ENCODE measurements at places on chromosomes 6 and 20.

DNA sequence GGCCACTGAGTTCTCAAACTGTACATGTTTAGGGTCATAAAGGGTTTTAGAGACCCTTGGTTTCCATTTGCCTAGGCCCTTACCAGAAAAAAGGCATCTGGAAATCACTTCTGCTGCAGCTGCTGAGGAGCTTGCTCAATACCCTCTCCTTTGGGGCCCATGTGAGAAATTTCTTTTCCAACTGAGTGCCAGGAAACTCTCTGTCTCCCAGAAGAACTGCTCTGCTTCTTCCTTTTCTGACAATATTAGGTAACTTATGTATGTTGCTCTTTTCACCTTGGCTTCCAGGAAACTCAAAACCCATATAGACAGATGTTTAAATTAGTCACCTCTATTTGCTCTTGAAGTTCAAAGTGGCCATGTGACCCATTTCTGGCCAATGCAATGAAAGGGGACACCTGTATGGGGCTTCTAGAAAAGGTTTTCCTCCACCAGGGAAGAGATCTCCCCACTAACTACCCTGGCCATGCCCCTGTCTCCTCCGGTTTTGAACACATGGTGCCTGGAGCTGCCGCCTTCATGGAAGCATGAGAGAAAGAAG lies 121.6 kb downstream of the PREX1 start:
- DNase-seq = no peak

- DNase-seq = no peak
Observed at GRCh38 chr6:129709196-129709768, 695 bp downstream of the ARHGAP18 start.

DNA sequence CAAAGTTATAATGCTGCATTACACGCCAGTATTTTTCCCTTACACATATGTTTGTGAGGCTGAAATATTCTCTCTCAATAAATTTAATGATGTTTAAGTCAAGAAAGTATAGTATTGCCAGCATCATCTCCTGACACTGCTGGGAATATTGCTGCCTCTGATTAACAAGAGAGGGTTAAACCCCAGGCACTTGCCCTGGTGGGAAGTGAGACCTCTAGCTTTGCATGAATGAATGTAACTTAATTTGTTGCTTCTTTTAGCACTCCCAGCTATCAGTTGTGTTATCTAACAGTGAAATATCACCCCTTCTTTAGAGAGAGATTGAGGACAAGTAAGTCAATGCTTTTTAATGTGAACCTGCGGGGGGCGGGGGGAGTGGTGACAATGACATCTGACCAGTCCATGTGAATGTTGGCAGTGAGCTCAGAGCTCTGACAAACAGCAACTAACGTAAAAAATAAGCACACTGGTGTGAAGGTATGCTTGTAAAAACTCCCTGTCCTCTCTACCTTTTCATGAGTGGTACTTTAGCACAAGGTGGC lies 9.8 kb downstream of the FOXA2 start:
- no peak for DNase-seq

DNA sequence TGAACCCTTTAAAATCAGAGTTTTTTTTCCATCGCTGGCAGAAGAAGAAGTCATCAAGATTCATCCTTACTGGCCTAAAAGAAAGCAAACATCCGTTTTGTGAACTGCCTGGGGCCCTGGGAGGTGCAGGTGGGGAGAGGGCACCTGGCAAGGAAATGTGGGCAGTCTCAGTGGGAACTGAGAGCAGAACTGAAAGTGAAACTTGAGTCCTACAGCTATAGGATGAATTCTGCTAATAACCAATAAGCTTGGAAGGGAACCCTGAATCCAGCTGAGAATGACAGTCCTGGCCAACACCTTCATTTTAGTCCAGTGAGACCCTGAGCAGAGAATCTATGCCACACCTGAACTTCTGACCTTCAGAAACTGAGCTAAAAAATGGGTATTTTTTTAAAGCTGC lies 130.1 kb upstream of the ASCC3 start:
- no peak for DNase-seq

GRCh38 chr6:47231151-47231550 lies 78.6 kb downstream of the TNFRSF21 start:
- no peak for DNase-seq

- DNase-seq = no peak
Observed at GRCh38 chr6:26328265-26328844, 36.6 kb upstream of the BTN3A2 start.

DNA sequence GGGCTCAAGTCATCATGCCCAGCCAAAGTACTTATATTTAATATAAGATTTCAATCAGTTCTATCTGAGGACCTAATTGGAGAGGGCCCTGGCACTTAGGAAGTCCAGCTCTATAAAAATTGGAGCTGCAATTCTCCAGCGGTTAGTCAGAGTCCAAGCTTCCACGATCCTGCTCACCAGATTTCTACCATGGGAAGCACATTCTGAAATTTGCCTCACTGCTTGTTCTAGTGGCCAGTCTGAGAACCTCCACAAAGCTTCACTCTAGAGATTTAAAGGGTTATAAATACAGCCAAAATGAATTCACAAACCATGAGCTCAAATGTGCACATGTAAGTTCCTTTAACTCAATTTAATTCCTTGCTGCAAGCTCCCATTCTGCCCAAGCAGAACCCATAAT lies 33.5 kb downstream of the PNLDC1 start:
- DNase-seq = peak; percentile 38

DNA sequence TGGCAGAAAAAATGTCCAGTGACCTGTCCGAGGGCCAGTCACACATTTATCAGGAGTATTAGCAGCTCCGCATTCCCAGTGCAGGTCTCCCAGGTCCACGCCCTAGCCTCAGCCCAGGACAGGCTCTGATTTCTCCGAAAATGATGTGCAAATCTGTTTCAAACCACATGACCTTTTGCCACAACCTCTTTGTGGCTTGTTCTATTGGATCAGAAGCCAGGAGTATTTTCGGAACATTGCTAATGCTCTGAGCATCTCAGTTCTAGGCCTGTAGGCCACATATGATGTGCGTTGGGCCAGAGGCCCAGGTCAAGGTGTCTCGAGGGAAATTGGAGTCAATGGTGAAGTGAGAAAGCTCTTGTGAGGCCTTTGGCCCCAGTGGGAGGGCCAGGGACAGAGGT lies 40.4 kb downstream of the SNX5 start:
- DNase-seq = no peak

- DNase-seq = peak; percentile 17
Observed at GRCh38 chr20:24991897-24992486, 559 bp downstream of the APMAP start.

DNA sequence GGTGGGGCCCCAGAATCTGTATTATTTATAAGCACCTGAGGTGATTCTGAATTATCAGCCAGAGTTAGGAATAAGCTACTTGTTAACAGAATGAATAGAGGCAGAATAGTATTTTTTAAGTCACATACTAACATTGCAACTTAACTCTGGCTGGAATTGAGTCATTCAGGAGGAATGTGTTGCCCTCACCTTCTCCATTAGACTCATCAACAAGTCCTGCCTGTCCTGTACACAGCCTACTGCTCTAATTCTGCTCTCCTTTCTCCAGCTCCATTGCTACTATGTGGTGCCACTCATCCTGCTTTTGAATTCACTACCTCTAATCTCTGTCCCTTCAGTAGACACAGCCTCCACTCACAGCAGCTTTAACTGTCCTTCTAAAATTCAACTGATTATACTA lies 669.4 kb downstream of the DHX35 start:
- no peak for DNase-seq

DNA sequence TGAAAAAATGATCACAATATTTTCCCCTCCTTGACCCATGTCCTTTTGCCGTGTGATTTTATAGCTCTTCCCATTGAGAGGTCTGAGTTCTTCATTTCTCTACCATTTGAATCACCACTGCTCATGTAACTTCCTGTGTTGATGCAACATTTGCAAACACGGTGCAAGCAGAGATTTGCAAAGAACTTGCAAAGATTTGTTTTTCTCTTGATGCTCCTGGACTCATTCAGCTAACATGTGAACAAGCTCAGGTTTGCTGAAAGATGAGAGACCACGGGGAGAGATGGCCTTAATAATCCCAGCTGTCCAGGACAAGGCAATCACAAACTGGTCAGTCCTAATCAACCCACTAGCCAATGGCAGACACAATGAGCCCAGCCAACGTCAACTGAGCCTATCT lies 8.6 kb downstream of the VNN2 start:
- DNase-seq = no peak

- DNase-seq = no peak
Observed at GRCh38 chr6:36578431-36578830, 15.7 kb upstream of the SRSF3 start.

- DNase-seq = no peak
Observed at GRCh38 chr6:169045486-169045885, 208.2 kb downstream of the THBS2 start.

GRCh38 chr6:12359036-12359435 lies 68.9 kb downstream of the EDN1 start:
- no peak for DNase-seq

DNA sequence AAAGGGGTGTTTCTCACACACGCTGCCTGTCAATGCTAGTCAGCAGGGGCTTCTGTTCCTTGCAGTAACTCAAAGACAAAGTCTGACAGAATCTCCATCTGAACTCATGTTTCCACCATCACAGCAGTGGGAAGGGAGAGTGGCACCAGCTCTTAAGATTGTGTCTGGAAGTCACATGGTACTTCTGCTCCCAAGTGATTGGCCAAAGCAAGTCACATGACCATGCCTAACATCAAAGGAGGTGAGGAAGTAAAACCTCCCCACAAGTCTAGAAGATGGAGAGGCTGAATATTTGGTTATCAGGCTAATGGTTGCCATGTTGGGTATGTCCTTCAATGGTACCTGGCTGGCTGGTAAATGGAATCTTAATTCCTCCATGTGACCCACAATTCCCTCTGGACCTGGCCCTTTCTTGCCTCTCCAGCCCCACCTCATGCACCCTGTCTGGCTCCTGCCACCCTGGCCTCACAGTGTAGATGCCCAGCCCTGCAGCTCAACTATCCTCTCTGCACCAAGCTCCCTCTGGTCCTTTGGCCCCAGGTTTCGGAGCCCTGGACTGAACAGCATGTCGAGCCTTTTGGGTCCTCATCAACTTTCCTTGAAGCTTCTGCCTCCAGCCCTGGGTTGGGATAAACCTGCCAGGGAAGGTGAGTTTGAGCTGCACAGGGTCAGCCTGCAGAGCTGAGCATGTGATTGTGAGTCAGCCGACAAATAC lies 51.0 kb upstream of the PMEPA1 start:
- no peak for DNase-seq

GRCh38 chr6:142900227-142900971 lies 44.6 kb downstream of the HIVEP2 start:
- DNase-seq = no peak

DNA sequence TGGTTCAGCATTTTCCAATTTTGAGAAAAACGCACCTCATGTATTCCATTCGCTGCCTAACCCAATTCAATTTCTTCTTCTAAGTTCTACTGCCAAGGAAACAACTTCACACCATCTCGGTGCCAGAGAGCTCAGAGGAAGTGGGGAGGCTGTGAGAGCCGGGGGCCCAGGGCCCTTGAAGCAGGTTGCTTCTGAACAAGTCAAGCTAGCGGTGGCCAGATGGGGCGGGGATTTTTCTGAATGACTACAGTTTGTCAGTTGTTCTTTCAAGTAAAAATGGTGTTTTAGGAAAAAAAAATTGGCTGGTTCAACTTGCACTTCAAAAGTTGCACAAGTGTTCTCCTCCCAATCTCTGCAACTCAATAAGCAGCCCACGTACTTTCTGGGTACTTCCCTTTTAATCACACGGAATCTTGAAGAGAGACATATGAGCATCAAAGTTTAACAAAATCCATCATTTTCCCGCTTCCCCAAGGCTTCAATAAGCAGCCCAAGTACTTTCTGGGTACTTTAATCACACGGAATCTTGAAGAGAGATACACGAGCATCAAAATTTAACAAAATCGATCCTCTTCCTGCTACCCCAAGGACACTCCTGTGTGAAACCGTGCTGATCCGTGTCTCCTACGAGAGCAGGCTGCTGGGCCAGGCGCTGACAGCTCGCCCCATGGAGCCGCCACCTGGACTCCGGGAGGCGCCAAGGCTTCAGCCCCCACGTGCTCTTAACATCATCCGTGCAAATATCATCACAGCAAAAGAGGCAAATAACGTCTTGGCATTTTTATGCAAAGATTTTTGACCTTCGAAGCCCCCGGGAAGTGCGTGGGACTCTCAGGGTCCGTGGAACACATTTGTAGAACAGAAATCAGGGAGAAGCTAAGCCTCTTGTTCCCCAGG lies 186.7 kb upstream of the PDE10A start:
- DNase-seq = no peak

DNA sequence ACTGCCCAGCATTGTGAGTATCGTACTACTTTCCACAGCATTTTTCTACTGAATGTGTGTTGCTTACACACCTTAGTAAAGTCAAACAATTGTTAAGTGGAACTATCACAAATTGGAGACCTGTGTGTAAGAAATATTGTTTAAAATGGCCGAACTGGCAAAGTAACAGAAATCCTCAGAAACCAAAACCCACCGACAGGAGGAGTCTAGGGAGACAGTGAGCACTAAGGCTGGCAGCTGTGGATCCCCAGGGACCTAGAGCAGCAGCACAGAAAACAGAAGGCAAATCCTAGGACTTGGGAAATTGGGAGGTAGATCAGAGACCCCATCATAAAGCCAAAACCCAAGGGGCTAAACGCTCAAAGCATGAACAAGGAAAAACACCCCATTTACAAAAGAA lies 69.9 kb downstream of the SESN1 start:
- DNase-seq = no peak

DNA sequence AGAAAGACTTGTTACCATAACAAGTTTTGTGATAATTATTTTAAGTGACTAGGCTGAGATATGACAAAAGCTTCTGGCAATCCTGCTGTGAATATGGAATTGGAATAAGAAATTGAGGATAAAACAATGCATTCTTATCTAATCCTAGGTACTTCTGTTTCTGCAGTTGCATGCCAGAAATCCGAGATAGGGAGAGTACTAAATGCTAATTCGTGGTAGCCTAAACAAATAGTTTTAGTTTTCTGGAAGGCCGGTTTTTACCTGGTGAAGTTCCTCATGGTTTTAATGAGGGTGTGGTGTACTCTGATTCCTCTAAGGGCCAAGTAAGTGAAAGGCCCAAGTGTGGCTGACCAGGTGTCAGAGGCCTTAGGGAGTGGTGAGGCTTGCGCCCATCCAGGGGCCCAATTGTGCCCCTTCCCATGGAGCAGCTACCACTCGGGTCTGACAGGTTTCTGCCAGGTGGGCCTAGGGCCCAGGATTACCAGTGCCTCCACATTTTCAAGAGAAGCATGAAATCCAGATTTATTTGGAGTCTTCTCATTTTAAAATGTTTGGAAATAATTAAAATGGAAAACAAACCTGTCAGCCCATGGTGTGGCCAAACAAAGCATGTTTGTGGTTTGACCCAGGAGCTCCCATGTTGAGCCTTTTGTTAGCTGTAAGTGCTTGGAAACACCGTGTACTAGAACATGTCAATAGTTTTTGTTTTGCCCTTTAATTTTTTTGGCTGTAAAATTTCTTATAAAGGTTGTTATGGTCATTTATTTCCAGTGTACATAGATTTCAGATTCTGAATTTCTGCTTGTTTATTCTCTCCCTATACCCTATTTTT lies 6.6 kb downstream of the PLCB4 start:
- no peak for DNase-seq

- DNase-seq = no peak
Observed at GRCh38 chr6:84501315-84501714, 263.1 kb downstream of the TBX18 start.

- no peak for DNase-seq
Observed at GRCh38 chr6:22467645-22468044, 101.7 kb upstream of the HDGFL1 start.

- DNase-seq = no peak
Observed at GRCh38 chr20:21947406-21947805, 241.9 kb downstream of the PAX1 start.
